ENCODE measurements at places on chromosomes 7 and 10. TPM values are rescaled to one million over a fixed set of nuclear protein-coding genes. Genes with fewer than 3 reads are reported as not detected.

DENND2A gene
- 31.7 TPM for total RNA-seq

LDB3 gene
- total RNA-seq = 0.27 TPM

TMEM213 gene
- not detected for total RNA-seq

KNDC1 gene
- total RNA-seq = 3.1 TPM

TRPV5 gene
- 0.36 TPM for total RNA-seq

TMEM60 gene
- total RNA-seq = 9.6 TPM

ERVW-1 gene
- not detected for total RNA-seq

CAMK2B gene
- total RNA-seq = 33.6 TPM

OGDHL gene
- 14.8 TPM for total RNA-seq

AKR1D1 gene
- total RNA-seq = not detected

SLC26A3 gene
- total RNA-seq = 0.54 TPM

C7orf57 gene
- 2.4 TPM for total RNA-seq

CASP7 gene
- total RNA-seq = 4.8 TPM

PTPN20 gene
- total RNA-seq = 16.4 TPM

PDE6C gene
- not detected for total RNA-seq

All from cerebellum (tissue), 4 donors.